ENCODE measurements at places on chromosomes 16 and 17. TPM values are rescaled to one million over a fixed set of nuclear protein-coding genes. Genes with fewer than 3 reads are reported as not detected.

Gene GRIN2C
- not detected for total RNA-seq

Gene SLC5A2
- not detected for total RNA-seq

Gene STX1B
- not detected for total RNA-seq

Gene KCTD19
- total RNA-seq = not detected

Gene VPS25
- total RNA-seq = 4.3 TPM

Gene FBXO39
- not detected for total RNA-seq

Gene CLDN7
- total RNA-seq = 1.8 TPM

Gene KRTAP4-3
- total RNA-seq = not detected

Gene RTN4RL1
- total RNA-seq = not detected

Gene CDH5
- 25.4 TPM for total RNA-seq

Gene SOX9
- total RNA-seq = 34.9 TPM

Gene FNDC8
- not detected for total RNA-seq

Gene PCGF2
- 6.4 TPM for total RNA-seq

Gene P2RX1
- total RNA-seq = 13.4 TPM

Gene SRRM2
- 142 TPM for total RNA-seq

Gene GRAP
- 92.2 TPM for total RNA-seq

Gene TOP2A
- total RNA-seq = 129 TPM

Gene FOXF1
- 26.3 TPM for total RNA-seq

Gene LITAF
- total RNA-seq = 38.4 TPM

Gene MYO15A
- 0.37 TPM for total RNA-seq

Gene DLX4
- total RNA-seq = not detected

Gene KRTAP16-1
- not detected for total RNA-seq

Gene CCL8
- 6.7 TPM for total RNA-seq
